ENCODE measurements at places on chromosomes 3 and 15.

DNA sequence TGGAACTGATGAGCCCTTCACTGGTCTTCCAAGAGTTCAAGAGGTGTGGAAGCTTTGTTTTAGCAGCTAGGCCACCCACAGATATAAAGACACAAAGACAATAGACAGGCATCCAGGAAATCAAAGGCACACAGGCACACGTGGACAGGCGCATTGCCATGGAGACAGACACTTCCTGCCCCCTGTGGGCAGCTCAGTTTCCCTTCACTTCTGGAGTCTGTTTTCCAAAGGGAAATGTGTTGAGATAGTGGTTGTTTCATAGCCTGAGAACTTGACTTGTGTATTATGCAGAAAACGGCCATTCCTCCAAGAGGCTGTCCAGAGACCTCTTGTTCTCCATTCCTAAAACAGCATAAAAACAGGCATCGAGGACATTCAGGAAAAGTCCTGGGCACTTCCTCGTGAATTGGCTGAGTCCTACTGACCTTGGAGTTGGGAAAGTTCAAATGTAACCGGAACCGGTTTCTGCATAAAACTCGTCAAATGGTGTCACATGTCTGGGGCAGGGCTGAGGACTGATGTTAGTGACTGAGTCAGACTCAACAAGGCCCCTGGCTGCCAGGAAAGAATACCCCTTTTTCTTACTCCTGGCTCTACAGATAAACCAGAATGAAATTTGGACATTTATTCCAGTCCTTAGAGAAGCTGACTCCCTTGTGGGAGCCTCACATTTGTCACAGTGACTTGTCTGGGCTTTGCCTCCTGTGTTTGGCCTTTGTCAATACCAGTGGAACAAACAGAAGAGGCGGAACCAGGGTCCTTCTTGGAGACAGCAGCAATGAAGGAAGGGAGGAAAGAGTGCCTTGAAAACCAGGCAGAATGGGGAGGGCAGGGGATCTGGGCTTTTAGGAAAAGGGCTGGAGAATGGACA is 1.3 kb downstream of the ALPK3 start:
- DNase-seq: no peak

DNA sequence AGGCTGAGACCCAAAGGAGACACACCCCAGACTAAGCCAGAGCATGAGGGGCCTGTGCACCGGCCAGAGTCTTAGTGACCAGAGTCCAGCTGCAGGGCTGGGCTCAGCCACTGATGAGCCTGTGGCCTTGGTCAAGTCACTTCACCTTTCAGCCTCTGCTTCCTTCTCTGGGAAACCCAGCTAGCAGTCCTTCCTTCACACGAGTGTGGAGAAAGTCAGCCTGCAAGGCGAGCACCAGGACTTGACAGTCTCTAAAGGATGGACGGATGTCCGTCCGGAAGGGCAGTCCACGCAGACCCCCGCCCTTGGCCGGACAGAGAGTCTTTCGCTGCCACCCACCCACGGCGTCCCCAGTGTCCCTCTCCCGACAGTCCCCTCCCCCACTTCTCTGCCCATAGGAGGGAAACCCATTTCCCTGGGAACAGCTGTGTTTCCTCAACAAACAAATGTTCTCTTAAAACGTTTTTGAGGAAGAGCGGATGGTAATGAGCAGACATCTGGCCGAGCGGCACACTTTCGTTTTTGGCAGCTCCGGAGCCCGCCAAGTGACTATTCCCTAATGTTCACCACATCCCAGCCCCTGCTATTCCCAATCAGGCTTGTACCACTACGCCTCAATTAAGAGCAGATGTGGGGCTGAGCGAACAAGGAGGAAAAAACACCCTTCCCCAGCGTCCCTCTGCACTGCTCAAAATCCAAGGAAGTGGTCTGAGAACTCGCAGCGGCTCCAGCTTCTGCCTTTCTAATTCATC is 129.1 kb upstream of the SMAD3 start:
- DNase-seq: no peak

- DNase-seq: no peak
Observed at GRCh38 chr15:38954090-38954489, 389.5 kb upstream of the RASGRP1 start.

- no peak for DNase-seq
Observed at GRCh38 chr3:36811768-36812167, 47.4 kb upstream of the DCLK3 start.

DNA sequence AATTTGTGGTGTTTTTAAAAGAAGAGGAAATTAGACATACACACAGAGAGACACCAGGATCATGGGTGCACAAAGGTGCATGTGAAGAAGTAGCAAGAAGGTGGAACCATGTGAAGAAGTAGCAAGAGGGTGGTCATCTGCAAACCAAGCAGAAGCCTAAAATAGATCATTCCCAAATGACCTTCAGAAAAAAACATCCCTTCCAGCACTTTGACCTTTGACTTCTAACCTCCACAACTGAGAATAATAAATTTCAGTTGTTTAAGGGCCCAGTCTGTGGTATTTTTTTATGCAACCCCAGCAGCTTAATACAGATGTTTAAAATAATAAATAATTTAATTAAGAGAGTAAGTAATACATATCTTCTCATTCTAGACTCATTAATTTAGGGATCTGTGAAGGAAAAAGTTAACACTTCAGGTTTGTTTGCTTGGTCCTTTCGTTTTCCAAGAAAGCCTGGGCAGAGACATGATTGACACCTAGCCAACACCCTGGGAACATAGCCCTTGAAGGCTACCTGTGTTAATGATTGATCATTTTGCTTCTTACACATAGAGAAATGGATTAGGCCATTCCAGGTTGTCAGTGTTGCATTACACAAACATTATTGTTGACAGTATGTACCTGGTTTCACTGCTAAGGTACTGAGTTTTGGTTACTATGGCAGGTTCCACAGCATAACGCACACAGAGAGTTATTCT is 1331.2 kb upstream of the GBE1 start:
- DNase-seq: no peak

DNA sequence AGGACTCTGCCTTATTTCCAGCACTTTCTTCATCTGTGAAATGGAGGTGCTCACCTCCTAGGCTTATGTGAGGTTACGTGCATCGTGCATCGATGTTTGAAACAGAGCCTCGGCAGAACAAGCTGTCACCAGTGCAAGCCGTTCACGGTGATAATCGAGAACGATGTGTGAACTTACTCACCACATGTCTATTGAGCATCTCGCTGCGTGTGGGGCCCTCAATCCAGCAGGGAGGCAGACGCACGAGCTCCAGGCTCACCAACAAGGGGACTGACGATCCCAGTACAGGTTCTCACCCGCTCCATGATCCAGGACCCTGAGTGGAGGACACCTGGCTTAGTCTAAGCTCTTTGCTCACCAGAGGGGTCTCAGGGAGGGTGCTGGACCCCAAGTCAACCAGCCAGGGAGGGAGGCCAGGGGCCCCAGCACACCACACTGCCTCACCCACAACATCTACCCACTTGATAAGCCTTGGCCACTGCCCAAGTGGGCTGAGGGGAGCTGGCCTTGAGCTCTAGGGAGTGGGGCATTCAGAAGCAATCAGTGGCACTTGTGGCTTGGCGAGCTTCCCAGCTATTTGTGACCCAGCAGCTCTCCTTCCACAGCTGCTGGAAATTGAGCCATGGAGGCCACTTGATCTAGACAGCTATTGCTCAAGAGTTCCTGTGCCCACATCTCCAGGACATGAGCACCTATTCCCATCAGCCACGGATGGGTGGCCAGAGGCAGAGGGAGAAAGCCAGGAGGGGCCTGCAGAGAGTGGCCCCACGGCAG is 34.4 kb upstream of the SLC6A1 start:
- no peak for DNase-seq

Data from T-helper 17 cell (primary cell).